Inflammatory macrophage treated with lipopolysaccharide for 4 hours (primary cell): ENCODE measurements at places on chromosomes 16 and 17.

GRCh38 chr16:89052191-89052889 is 41.3 kb upstream of the ACSF3 start:
- DNase-seq: no peak

GRCh38 chr16:47626246-47626645 is 165.1 kb downstream of the PHKB start:
- no peak for DNase-seq

- no peak for DNase-seq
Measured at GRCh38 chr17:82402865-82403264, 15.3 kb upstream of the HEXD start.

DNA sequence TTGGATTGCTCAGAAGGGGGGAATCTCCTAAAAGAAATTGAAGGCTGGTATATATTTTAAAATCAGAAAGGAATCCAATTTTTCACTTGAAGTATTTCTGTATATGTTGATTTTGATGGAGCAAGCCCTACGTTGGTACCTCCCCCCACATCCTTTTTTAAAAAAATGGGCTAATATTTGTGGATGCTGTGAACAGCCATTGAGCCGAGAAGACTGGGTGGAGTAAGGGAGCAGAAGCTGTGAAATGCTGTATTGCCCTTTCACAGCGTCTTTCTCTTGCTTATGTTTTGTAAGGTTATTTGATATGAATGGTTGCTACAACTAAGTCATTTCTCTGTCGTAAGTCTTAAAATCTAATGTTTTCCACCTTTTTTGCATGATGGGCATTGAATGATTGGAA is 2.3 kb downstream of the PAFAH1B1 start:
- DNase-seq: no peak

GRCh38 chr16:76931186-76931585 is 259.8 kb upstream of the MON1B start:
- DNase-seq: no peak

- DNase-seq: no peak
Measured at GRCh38 chr16:52624891-52625290, 77.9 kb upstream of the TOX3 start.

GRCh38 chr17:38602956-38603785 is 2.6 kb downstream of the SRCIN1 start:
- no peak for DNase-seq

DNA sequence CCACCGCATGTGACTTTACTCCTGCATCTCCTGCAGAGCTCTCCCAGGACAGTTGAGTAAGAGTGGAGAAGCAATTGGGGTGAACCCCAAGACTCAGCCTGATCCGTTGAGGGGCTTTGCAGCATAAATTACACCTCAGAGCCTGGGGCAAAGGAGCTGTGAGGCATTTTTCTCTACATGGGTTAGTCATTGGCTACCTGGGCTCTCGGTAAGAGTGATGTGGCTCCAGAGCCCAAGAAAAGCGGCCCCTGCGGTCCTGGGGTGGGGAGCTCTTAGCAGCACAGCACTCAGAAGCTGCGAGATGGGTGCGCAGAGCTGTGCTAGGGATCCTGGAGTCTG is 40.4 kb upstream of the C16orf78 start:
- no peak for DNase-seq

GRCh38 chr17:78471635-78472034 is 93.2 kb downstream of the PGS1 start:
- DNase-seq: no peak

GRCh38 chr16:351804-352520 is 561 bp downstream of the AXIN1 start:
- DNase-seq: peak; percentile 21

GRCh38 chr17:77164483-77165091 is 23.8 kb downstream of the SEC14L1 start:
- no peak for DNase-seq

GRCh38 chr16:20675488-20676267 is 21.8 kb downstream of the ACSM1 start:
- peak; percentile 46 for DNase-seq

GRCh38 chr16:23509441-23509754 is 896 bp downstream of the GGA2 start:
- no peak for DNase-seq

GRCh38 chr17:40528692-40529417 is 27.4 kb upstream of the TNS4 start:
- no peak for DNase-seq

DNA sequence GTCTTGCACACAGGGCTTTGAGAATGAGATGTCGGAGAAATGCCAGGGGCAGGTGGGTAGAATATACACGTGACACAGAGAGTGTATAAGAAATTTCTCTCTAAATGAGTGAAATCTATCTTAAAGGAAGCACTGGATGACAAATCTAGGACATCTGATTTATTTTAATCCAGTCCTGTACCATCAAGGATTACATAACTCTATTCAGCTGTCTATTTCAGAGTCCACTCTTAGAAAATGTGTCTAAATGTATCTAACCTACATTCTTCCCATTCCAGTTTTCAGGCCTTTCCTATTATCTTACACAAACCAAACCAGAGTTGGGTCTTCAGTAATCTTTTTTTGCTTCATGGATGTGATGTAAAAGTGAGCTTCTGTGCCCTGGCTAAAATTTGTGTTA is 181.9 kb downstream of the CNTNAP4 start:
- no peak for DNase-seq

DNA sequence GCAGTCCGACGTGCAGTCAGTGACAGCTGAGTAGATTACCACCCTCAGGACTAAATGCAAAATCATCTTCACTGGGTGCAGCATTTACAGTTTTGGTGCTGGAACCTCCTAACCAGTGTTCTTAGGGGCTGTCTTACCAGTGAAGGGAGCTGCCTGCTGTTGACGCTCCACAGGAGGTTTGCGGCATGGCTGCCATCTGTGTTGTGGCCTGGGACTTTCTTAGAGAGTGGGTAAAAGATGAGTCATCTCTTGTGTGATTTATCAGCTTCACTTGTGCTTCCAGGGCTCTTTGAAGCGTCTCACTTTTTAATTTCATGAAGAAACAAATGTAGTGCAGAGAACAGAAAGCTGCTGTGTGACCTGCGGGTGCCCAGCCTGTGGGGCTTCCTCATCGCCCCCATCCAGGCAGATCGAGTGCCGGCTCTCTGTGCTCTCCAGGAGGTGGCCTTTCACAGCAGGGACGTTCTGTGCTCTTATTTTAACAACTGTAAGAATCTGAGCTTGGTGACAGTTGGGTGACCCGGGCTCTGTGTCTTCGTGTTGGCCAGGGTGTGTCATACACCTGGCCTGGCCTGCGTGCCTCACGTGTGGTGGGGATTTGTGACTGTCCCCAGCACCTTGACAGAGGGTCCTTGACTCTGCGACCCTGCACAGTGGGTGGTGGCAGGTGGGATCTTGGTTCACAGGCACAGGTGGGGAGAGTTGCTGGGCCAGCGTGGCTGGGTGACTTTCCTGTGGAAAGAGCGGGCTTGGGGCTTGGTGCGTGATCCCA is 24.3 kb upstream of the ZNF750 start:
- peak; percentile 52 for DNase-seq

GRCh38 chr16:12126091-12126806 is 149.7 kb downstream of the SNX29 start:
- no peak for DNase-seq

GRCh38 chr16:1487395-1488053 is 1.2 kb downstream of the PTX4 start:
- no peak for DNase-seq

DNA sequence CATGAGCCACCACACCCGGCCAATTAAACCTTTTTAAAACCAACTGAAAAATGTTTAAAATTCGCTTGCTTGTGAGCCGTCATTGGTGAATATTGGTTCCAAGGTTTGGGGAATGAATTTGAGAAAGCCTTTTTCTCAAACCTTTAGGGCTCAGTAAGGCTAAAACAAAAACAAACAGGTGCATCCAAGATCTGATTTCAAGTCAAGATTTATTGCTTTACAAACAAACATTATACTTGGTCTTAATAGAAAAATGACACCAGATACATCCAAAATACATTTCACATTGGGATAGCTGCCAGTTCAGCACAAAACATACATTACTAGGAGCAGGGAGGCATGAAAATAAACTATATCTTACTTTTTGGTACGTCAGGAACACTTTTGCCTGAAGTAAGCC is 5.4 kb downstream of the C17orf58 start:
- no peak for DNase-seq

DNA sequence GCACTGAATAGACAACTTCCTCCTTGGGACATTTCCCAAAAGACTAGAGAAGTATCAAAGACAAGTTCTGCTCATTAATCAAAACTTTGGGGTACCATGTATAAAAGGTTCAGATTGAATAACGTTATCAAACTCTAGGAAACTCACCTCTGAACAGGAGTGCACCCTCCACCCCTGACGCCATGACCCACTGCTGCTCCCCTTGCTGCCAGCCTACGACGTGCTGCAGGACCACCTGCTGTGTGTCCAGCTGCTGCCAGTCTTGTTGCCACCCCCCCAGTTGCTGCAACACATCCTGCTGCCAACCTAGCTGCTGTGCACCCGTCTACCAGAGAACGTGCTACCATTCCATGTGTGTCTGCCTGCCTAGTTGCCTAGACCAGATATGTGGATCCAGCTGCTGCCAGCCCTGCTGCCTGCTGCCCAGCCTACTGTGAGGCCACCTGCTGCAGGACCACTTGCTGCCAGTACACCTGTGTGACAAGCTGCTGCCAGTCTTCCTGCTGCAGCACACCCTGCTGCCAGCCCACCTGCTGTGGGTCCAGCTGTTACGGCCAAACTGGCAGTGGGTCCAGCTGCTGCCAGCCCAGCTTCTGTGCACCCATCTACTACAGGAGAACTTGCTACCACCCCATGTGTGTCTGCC is 13.8 kb upstream of the KRTAP9-2 start:
- DNase-seq: no peak

- no peak for DNase-seq
Measured at GRCh38 chr16:50808929-50809538, 67.1 kb downstream of the CYLD start.

GRCh38 chr17:74697515-74697914 is 15.2 kb downstream of the CD300LF start:
- DNase-seq: peak; percentile 81

GRCh38 chr17:13118311-13118710 is 100.5 kb upstream of the ELAC2 start:
- no peak for DNase-seq

DNA sequence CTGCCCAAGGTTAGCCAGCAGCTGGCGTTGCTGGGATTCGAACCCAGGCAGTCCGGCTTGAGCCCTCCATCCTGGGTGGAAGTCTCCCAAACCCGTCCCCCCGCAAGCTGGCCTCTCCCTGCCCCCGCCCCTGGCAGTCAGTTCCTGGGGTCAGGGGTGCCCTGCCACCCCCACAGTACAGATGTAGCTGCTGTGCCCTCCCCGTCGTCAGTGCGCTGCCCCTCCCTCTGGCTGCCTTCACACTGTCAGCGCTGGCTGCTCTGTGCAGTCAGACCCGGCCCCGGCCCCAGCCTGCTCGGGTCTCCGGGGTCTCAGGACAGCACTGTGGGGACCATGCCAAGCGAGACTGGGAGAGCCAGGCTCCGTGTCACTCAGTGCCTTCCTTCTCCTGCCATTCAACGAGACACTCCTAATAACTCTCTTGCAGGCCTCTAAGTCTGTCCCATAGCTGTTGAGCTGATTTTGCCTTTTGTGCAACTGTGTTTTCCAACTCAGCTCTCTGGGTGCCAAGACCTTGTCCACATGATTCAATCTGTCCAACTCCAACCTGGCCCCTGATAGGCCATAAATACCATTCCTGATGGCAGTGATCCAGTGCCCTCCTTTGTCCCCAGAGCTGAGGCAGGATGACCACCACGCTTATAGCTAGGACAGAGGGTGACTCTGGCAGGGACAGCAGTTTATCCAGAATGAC is 55.5 kb upstream of the IL34 start:
- no peak for DNase-seq

DNA sequence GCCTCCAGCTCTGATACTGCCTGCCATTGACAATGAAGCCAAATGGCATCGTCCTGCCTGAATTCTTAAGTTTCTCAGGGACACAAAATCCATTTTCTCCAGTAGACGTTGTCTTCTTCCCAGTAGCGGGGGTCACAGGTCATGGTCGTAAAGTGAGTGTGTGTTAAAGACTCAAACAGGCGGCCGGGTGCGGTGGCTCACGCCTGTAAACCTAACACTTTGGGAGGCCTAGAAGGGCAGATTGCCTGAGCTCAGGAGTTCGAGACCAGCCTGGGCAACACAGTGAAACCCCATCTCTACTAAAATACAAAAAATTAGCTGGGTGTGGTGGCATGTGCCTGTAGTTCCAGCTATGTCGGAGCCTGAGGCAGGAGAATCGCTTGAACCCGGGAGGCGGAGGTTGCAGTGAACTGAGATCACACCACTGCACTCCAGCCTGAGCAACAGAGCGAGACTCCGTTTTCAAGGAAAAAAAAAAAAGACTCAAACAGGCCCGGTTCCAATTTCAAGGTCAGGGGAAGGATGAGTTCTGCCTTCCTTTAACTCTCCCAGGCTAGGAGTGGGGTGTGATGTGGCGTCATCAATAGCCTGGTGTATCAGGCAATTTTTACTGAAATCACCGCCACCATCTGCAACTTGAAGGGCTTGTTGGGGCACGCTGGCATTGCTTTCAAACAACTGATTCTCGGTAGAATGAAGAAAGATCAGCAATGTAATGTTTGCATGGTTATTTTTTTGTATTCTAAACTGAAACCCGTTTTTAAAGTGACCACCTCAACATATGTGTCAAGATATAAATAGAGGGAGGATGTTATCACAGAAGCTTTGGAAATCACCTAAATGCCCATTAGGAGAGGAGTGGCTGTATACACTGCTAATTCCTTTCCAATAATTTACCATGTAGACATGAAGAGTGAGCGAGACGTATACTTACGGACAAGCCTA is 91.0 kb downstream of the WSCD1 start:
- no peak for DNase-seq

GRCh38 chr17:978103-979093 is 1.2 kb downstream of the NXN start:
- no peak for DNase-seq

DNA sequence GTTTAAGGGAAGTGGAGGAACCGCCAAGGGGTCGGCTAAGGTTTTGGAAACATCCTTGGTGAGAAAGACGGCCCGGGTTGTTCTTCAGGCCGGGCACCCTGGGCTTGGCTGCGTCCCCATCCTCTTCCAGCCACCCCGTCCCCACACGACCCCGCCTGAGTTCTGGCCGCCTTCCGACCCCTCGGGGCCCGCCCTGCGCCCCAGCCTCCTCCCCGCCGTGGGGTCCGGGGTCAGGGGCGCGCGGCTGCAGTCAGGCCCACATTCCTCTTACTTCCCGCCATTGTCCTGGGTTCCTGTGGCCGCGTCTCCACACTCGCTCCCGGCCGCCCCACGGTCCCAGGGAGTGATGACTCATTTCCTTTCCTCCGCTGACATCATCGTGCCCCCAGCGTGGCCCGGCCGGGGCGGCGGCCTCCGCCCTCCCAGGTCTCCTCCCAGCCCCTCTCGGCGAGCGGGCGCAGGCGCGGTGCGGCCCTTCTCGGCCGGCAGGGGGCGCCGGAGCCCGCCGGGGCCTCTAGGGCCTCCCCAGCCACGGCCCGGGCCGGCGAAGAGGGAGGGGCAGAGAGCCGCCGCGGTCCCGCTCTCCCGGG is 59.6 kb downstream of the WSB1 start:
- peak; percentile 93 for DNase-seq

- DNase-seq: peak; percentile 13
Measured at GRCh38 chr16:66487580-66488275, 60.6 kb downstream of the BEAN1 start.
